ENCODE measurements at places on chromosomes 16 and 17. TPM values are rescaled to one million over a fixed set of nuclear protein-coding genes. Genes with fewer than 3 reads are reported as not detected.

VMO1 gene
- total RNA-seq, result 0.39 TPM

MYLK3 gene
- 0.13 TPM for total RNA-seq

AOC3 gene
- 0.26 TPM for total RNA-seq

HSD11B2 gene
- not detected for total RNA-seq

CACNB1 gene
- total RNA-seq, result 1.6 TPM

CNTROB gene
- 13.2 TPM for total RNA-seq

EVPLL gene
- not detected for total RNA-seq

GRCh38 chr17:64689106-64689505 is 27.0 kb upstream of the SMURF2 start:
- no peak for DNase-seq

GRCh38 chr17:66976781-66977201 is 12.3 kb downstream of the CACNG4 start:
- DNase-seq, result no peak

DNA sequence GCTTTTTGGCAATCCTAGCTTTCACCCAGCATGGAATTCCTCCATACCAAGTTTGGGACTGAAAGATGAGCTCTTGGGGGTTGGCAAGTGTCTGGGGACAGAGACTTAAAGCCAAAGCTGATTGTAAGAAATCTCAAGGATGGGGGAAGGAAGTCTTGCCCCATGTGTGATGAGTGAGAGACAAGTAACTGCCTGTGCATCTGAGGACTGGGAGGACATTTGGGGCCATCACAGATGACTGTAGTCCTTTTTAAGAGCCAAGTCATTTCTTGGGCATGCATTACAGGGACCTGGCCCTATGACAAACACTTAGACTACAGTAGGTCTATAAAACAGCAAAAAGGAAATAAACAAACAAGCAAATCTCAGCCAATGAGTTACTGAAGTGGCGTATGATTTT is 36.3 kb upstream of the CCL2 start:
- DNase-seq, result no peak

- no peak for DNase-seq
Measured at GRCh38 chr17:39870776-39871175, 2.8 kb downstream of the ZPBP2 start.

GRCh38 chr17:60327901-60328273 is 64.0 kb downstream of the USP32 start:
- no peak for DNase-seq

- DNase-seq, result peak; percentile 31
Measured at GRCh38 chr17:37527249-37527851, 37.7 kb downstream of the DUSP14 start.

DNA sequence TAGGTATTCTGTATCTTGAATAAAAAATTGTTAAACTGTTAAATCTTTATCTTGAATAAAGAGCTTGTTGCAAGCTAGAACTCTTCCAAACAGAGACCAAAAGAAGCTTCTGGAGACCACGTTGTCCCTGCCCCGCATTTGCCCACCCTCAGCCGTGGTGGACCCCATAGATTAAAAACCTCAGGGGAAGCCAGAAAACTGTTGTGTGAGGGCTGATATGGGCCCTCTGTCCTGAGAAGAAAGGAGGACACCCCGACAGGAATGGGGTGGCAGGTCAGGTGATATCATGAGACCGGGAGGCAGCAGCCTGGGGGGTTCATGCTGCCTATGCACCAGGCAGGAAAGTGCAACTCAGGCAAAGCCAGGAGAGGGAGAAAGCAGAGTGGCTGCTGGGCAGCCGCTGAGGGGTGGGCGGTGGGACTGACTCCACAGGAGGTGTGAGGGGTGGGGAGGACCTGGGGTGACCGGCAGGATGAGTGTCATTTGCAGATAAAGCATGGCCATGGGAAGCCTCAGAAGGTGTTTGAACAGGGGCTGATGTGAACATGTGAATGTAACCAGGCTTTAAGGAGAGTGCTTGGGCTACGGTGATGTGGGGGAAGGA is 147.8 kb downstream of the IRF8 start:
- DNase-seq, result no peak

GRCh38 chr17:82596837-82597672 is 51.2 kb downstream of the WDR45B start:
- no peak for DNase-seq

GRCh38 chr17:4632581-4632920 is 8.9 kb downstream of the ALOX15 start:
- no peak for DNase-seq

GRCh38 chr17:77489893-77490255 is 349.1 kb downstream of the SEC14L1 start:
- no peak for DNase-seq

GRCh38 chr17:45197108-45197507 is 24.6 kb upstream of the FMNL1 start:
- no peak for DNase-seq

GRCh38 chr17:6862825-6863224 is 31.3 kb upstream of the TEKT1 start:
- no peak for DNase-seq

GRCh38 chr17:37283414-37283961 is 92.3 kb upstream of the C17orf78 start:
- DNase-seq, result no peak

DNA sequence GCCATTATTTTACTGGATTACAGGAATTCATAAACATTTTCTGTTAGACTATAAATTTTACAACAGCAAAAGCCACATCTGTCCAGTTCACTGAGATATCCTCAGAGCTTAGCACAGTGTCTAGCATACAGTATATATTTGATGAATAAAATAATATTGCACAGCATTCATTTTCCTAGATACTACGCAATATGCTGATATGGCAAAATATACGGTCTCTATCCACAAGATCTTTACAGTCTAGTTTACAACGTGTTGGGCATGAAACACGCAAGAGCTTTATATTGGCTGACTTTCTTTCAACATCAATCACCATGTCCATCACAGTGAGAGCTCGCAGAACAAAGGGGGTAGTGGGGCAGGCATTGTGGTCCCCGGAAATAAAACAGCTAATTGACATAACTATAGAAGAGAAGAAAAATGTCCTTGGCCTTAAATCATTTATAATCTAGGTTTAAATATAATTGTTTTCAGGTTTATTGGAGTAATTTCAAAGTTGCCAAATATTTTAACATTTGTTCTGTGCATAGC is 43.5 kb downstream of the ZNF652 start:
- DNase-seq, result no peak

DNA sequence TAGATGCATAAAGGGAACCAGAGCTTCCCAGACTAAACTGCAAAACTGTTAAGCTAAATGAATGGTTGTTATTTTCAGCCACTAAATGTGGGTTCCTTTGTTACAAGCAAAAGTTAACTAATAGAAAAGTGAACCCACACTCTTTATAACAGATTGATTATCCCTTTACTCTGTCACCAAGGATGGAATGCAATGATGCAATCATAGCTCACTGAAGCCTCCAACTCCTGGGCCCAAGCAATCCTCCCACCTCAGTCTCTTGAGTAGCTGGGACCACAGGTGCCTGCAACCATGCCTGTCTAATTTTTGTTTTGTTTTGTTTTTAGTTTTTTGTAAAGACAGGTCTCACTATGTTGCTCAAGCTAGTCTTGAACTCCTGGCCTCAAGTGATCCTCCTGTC is 6.5 kb downstream of the KRT9 start:
- DNase-seq, result no peak
